Type B pancreatic cell (in vitro differentiated cells): ENCODE measurements at places on chromosomes 6 and 20. TPM values are rescaled to one million over a fixed set of nuclear protein-coding genes. Genes with fewer than 3 reads are reported as not detected.

DNA sequence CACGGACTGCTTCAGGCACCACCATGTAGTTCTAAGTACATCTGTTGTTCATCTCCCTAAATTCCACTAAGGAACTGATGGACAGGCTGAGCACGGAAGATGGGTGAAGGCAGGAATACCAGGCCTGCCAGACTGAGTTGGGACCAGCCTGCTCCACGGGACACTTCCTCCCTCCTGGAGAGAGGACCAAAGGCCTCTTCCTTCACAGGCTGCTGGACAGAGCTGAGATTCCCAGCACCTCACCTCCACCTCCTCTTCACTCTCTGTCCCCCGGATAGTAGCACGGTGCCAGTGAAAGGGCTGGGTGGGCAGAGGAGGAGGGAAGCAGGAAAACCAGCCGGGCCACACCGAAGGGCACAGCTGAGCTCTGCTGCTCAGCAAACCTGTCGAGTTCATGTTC lies 22.9 kb upstream of the TCFL5 start:
- no peak for DNase-seq

DNA sequence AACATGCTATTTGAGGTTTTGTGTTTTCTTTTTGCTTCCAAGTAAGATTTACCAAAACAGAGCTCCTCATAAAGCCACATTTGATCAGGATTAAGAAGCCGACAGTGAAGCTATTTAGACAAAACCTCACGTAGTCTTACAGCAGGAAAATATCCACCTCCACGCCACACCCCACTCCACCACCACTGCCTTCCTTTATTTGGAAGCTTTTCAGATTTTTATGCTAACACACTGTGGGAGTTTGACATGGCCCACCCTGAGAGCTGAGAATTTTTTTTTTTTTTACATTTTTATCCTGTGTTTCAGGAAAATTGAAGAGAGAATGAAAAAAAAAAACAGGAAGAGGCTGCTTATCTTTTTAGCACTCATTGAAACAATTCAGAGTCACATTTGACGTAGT lies 104.8 kb upstream of the MC3R start:
- no peak for DNase-seq

GRCh38 chr6:136148051-136148450 lies 102.1 kb downstream of the MTFR2 start:
- no peak for DNase-seq

DNA sequence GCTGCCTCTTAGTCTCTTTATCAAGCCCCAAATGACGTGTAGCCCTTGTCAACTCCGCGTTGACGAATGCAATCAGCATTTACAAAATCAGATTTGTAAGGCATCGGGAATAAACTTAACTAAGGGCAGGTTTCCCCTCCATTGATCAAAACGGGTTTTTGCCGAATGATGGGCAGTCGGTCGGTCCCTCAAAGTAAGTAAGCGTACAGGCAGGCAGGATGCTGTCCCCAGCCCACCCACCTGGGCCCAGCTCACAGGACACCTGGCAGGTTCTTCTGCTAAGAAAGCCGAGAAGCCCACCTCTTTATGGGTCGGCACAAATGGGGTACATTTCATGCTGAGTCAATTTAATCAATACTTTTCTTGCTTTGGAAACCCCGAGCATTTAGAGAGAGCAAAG lies 22.0 kb upstream of the MAFB start:
- DNase-seq = no peak

- no peak for DNase-seq
Measured at GRCh38 chr20:20785226-20785625, 72.8 kb upstream of the RALGAPA2 start.

The XPO5 gene
- 39.2 and 61.1 TPM in 2 replicates for total RNA-seq
